ENCODE measurements at places on chromosomes 7 and 10. TPM values are rescaled to one million over a fixed set of nuclear protein-coding genes. Genes with fewer than 3 reads are reported as not detected.

ARMS2 gene
- not detected for total RNA-seq

GNGT1 gene
- not detected for total RNA-seq

SPDYE2B gene
- not detected for total RNA-seq

DNA sequence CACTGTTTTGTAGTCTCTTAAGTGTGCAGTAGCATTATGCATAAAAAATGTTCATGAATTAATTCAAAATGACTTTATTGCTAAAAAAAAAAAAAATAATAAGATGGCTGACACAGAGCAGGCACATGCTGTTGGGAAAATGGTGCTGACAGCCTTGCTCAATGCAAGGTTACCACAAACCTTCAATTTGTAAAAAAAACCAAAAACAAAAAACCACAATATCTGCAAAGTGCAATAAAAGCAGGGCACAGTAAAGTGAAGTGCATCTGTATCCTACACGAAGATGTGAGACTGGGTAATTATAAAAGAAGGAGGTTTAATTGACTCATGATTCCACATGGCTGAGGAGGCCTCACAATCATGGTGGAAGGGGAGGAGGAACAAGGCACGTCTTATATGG lies 185.8 kb downstream of the USP6NL start:
- H3K27me3 ChIP-seq, result no peaks in the 10 kb centered on the region
- H3K36me3 ChIP-seq, result peaks cover 7% of the 10 kb centered on the region
- DNase-seq, result no peak
- H3K4me1 ChIP-seq, result peaks cover 7% of the 10 kb centered on the region
- H3K4me3 ChIP-seq, result no peak overlapping the region

DNA sequence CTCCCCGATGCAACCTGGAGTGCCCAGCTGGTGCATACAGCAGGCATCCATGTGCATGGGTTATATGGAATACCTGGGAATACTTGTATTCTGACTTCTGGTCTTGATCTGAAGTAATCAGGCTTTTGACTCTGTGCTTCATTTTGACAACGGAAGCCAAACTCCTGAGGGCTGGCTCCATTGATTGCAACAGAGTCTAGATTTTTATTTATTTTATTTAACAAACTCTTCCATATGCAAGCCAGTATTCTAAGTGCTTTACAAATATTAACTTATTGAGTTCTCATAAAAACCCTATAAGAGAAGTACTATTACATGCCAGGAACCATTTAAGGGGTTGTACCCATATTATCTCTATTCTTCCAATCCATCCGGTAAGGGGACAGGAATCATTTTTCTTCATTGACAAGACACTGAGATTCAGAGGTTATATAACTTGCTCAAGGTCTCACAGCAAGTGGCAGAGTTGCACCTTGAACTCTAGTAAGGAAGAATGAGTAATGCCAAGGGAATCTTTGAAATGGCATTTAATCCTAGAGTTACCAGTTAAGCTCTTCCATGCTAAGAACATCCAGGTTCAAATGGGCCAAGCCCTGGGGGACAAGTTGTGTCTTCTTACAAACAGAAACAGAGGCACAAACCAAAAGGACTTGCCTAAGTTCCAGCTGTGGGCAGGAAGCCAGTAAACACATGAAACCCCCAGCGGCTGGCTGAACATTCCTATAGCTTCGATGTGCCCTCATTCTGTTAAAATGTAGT lies 241.0 kb downstream of the WDR11 start:
- no peak for DNase-seq
- H3K36me3 ChIP-seq, result no peaks in the 10 kb centered on the region
- no peak overlapping the region for H3K27ac ChIP-seq
- no peaks in the 10 kb centered on the region for H3K4me1 ChIP-seq

LRCH4 gene
- 97.7 TPM for total RNA-seq

- peaks cover 8% of the 10 kb centered on the region for H3K27me3 ChIP-seq
- H3K4me1 ChIP-seq, result no peaks in the 10 kb centered on the region
- H3K4me3 ChIP-seq, result no peak overlapping the region
- no peaks in the 10 kb centered on the region for H3K36me3 ChIP-seq
- no peak for DNase-seq
Observed at GRCh38 chr7:51186531-51186930, 130.1 kb downstream of the COBL start.

- H3K36me3 ChIP-seq, result peaks cover 9% of the 10 kb centered on the region
- H3K4me3 ChIP-seq, result no peak overlapping the region
- H3K27me3 ChIP-seq, result peaks cover 16% of the 10 kb centered on the region
Observed at GRCh38 chr10:132533571-132534260, 3.9 kb upstream of the INPP5A start.

- H3K36me3 ChIP-seq, result no peaks in the 10 kb centered on the region
- no peak for DNase-seq
- peaks cover 12% of the 10 kb centered on the region for H3K4me1 ChIP-seq
- peaks cover 16% of the 10 kb centered on the region for H3K27me3 ChIP-seq
- no peak overlapping the region for H3K4me3 ChIP-seq
Observed at GRCh38 chr7:151540146-151540545, 20.5 kb upstream of the RHEB start.

DNA sequence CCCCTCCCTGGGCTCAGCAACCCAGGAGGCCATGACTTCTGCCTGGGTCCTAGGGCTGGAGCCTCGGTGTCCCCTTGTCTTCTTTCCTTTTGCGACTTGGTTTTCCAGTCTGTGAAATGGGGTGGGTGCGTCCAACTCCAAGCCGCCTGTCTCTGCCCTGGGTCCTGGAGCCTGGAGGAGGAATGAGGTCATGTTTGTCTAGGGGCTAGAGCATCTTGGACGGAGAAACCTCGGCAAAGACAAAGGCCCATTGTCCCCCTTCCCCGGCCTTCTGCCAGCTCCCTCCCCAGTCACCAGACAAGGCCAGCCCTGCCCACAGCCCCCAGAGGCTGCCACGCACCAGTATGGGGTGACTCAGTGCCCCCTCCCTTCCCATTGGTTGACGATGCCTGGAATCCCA lies 39.8 kb upstream of the ELN start:
- H3K27me3 ChIP-seq, result no peaks in the 10 kb centered on the region
- H3K4me3 ChIP-seq, result no peak overlapping the region
- no peaks in the 10 kb centered on the region for H3K4me1 ChIP-seq
- H3K36me3 ChIP-seq, result no peaks in the 10 kb centered on the region
- no peak overlapping the region for H3K27ac ChIP-seq

DNA sequence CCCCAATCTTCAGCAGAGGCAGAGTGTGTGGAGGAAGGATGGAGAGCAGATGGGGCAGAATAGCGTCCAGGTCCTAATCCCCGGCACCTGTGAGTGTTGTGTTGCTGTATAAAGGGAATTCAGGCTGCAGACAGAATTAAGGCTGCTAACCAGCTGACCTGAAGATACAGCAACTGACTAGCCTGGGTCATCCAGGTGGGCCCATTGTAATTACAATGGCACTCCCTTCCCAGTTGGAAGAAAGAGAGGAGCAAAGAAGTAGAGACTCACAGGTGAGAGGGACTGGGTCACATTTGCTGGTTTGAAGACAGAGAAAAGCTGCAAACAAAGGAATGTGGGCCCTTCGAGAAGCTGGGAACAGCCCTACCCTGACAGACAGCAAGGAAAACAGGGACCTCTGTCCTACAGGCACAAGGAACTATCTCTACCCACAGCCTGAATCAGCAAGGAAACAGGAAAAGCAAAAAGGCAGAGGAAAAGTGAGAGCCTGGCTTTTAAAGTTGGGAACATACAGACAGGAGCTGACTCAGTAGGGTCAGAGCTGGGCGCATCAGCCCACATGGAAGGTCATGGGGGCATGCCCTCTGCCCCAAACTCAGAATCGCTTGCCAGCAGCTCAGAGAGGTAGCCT lies 11.6 kb upstream of the TMEM72 start:
- no peak for DNase-seq
- H3K4me3 ChIP-seq, result no peak overlapping the region
- H3K27me3 ChIP-seq, result peaks cover 2% of the 10 kb centered on the region
- H3K4me1 ChIP-seq, result no peaks in the 10 kb centered on the region
- no peaks in the 10 kb centered on the region for H3K36me3 ChIP-seq

DNA sequence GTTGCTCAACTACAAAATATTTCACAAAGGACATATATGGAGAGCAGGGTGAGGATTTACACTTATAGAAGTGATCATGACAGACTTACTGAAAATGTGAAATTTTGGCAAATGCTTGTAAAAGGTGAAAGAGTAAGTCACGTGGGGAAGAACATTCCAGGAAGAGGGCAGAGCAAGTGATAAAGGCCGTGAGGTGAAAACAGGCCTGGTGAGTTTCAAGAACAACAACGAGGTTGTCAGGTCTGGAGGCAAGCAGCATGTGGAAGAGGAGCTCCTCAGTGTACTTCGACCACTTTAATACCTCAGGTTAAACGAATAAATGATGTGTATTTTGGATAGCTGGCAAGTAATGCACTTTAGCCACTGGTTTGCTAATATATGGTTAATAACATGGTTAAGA lies 706.7 kb downstream of the PCDH15 start:
- DNase-seq, result no peak
- no peaks in the 10 kb centered on the region for H3K4me1 ChIP-seq
- no peak overlapping the region for H3K27ac ChIP-seq
- no peak overlapping the region for H3K4me3 ChIP-seq
- no peaks in the 10 kb centered on the region for H3K27me3 ChIP-seq

DNA sequence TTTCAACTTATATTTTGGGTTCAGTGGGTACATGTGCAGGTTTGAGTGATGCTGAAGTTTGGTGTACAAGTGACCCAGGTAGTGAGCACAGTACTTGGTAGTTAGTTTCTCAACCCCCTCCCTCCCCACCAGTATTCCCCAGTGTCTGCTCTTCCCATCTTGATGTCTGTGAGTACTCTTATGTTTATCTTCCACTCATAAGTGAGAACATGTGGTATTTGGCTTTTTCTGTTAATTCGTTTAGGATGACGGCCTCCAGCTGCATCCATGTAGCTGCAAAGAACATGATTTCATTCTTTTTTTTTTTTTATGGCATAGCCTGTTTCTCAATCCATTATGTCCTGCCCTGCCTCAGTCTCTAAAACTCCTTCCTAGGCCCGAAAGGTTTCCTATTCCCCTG lies 222.1 kb downstream of the WDR37 start:
- H3K27ac ChIP-seq, result no peak overlapping the region
- peaks cover 6% of the 10 kb centered on the region for H3K27me3 ChIP-seq
- H3K4me1 ChIP-seq, result no peaks in the 10 kb centered on the region
- no peaks in the 10 kb centered on the region for H3K36me3 ChIP-seq
- DNase-seq, result no peak
- H3K4me3 ChIP-seq, result no peak overlapping the region

DNA sequence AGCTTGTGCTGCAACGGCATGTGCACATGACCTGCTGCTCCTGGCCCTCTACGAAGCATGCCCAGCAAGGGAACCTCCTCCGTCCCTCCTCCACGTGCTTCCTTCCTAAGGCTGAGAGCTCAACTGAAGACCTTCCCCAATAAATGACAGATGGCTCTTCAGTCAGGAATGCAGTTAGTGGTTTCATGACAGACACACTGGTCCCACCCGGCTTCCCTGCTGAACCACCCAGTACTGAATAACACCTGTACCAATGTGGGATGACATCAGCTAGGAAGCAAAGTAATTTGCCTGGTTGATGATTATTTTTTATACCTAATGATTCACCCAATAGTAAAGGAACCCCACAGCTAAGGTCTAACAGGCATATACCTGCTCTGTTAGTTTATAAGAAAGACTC lies 69.1 kb downstream of the SCRN1 start:
- H3K4me1 ChIP-seq, result peaks cover 5% of the 10 kb centered on the region
- H3K27ac ChIP-seq, result no peak overlapping the region
- no peaks in the 10 kb centered on the region for H3K36me3 ChIP-seq
- no peak for DNase-seq

DNA sequence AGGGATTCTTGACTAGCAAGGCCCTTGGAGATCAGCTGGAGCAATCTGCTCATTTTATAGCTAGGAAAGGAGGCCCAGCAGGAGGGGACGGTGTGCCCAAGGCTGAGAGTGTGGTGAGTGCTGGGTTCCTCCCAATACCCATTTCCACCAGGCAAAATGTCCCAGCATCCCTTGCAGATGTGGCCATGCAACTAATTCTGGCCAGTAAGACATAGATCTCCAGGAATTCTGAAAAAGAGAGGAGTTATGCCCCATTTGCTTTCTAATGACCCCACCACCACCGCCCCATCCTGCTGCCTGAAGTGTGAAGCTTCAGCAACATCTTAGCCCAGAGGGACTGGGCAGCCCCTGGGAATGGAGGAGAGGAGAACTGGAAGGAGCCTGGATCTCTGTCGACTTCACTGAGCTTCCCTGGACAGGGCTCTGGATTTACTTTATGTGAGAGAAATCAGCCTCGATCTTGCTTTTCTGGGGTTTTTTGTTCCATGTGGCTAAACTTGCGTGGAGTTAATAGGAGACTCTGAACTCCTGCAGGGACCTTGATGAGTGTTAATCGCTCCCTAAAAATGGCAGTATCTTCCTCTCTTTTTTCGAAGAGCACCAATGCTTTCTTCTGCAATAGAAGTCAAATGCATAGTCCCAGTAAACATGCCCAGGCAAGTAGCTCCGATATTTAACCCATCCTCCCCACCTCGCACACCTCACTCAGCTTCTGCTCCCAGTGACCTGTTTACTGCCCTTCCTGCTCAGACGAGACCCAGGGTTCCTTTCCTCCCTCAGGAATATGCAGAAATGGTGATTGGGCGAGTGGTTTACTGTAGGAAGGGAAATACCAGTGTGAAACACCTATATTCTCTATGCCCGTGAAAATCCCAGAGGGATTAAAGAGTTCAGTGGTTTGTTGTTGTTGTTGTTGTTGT lies 127.5 kb upstream of the GPR26 start:
- no peak for DNase-seq
- H3K27me3 ChIP-seq, result peaks cover 22% of the 10 kb centered on the region
- no peaks in the 10 kb centered on the region for H3K36me3 ChIP-seq
- no peak overlapping the region for H3K4me3 ChIP-seq
- H3K4me1 ChIP-seq, result no peaks in the 10 kb centered on the region

DNA sequence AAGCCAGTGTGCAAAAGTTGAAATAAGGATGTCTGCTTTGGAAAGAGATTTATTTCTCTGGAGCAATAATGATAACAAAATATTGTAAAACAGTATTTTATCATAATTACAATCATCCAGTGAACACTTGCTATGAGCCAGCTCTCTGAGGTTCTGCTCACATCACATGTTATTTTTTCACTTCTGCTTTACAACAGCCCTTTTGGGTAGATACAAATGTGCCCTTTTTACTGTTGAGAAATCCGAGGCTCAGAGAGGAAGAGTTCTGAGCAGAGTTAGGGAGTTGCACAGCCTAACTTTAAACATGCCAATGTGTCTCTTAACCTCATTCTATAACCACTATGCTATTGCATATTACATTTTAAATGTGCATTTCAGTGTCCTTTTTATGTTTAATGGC lies 232.6 kb upstream of the CDC14C start:
- no peak overlapping the region for H3K27ac ChIP-seq
- H3K27me3 ChIP-seq, result no peaks in the 10 kb centered on the region
- no peaks in the 10 kb centered on the region for H3K36me3 ChIP-seq
- no peak overlapping the region for H3K4me3 ChIP-seq
